CD4-positive, alpha-beta T cell treated with Interleukin-17A for 4 hours (primary cell): ENCODE measurements at places on chromosomes 2 and 18.

DNA sequence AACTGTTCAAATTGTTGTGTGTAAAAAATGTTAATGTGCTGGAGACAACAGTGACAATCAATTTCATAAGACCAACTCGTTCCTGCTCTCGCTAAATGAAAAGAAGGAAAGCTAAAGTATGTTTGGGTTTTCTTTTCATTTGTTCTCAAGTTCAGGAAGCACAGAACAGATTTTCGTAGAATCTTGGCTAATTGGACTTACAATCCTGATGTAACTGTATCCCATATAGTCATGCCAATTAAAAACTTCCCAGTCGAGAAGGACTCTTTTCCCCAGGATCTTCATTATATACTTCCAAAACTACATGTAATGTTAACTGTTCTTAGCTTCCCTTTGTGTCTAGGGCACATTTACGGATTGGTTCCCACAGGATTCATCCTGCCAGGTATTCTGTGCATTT is 135.4 kb upstream of the ITGB6 start:
- DNase-seq = no peak

GRCh38 chr2:138090330-138090729 is 126.1 kb downstream of the HNMT start:
- no peak for DNase-seq

DNA sequence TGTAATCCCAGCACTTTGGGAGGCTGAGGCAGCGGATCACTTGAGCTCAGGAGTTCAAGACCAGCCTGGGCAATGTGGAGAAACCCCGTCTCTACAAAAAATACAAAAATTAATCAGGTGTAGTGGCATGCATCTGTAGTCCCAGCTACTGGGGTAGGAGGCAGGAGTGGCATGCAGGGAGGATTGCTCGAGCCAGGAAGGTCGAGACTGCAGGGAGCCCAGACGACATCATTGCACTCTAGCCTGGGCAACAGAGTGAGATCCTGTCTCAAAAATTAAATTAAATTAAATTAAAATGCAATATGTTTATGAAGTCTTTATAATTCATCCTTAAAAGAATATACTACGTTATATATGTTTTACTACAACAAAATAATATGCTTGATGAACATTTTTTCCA is 38.1 kb downstream of the CHN1 start:
- no peak for DNase-seq

DNA sequence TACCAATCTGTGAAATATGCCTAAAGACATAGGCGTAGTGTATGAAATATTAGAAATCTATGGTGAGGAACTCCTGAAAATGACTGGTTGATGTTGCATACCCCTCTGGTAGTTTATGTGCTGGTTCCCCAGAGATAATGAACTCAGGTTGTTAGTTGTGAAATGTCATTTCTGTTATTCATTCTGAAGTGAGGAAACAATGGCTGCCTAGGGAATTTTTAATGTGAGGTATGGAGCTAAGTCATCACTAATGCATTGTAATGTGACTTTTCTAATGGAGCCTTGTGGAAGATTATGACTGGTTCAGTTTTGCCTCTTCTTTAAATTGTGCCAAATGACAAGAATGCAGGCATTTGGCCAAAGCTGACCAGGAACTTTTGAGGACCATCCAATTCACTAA is 61.6 kb upstream of the RAB27B start:
- no peak for DNase-seq

DNA sequence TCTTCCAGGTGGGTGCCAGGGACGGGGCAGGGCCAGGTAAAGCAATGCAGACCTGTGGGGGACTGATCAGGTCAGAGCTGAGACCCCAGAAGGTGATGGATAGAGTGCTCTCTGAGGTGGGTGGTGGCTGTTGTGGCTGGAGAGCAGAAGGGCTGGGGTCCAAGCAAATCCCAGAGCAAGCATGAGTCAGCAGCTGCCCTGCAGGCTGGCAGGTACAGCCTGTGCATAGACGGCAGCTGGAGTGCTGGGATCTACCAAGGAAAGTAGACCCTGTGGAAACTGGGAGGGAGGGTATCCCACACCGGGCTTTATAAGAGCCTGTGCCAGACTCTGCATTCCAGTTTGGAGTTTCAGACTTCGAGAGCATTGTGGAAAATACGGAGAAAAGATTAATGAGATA is 663 bp downstream of the TRIM54 start:
- DNase-seq = no peak

DNA sequence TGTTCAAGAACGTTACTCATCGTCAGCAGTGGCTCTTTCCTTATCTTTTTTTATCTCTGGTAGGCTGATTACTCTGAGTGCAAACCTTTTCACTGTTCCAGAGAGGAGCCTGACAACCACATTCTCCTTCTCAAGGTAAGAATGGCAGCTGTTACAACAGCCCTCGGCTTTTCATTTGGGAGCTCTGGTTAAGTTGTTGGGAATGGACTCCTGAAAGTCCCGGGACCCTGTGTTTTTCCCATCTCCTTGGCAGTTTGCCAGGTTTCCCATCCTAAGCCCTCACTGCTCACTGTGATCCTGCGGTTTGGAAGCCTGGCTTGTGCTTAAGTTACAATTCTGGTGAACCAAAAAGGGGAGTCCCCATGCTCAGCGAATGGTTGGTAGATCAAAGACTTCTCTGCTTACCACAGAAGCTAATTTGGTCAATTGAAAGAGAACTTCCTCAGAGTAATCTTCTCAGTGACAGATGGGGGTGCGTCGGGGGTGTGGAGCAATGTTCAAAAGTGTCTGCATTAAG is 122.3 kb downstream of the LYPD6B start:
- DNase-seq = no peak

GRCh38 chr18:10949655-10950054 is 199.7 kb downstream of the PIEZO2 start:
- DNase-seq = no peak

DNA sequence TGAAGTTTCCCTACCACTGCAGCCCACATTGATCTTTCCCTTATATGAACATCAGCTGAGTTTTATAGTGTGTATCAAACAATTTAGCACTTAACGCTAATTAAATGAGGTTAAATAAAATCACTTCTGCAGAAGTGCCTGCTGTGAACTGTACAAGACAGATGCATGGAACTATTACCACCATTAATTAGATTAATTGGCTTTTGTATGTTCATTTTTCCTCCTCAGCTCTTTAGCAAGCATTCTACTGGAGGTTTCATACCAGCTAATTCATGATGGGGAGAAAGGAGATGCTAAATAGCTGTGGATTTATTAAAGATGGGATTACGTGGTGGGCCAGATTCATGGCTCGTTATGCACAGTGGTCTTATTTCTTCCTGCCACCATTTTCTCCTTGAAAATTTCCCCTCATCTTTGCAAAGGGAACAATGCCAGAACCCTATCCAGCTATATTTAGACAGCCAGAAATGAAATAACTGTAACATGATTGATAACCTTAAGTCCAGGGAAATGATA is 96.7 kb downstream of the CNTNAP5 start:
- DNase-seq = no peak

DNA sequence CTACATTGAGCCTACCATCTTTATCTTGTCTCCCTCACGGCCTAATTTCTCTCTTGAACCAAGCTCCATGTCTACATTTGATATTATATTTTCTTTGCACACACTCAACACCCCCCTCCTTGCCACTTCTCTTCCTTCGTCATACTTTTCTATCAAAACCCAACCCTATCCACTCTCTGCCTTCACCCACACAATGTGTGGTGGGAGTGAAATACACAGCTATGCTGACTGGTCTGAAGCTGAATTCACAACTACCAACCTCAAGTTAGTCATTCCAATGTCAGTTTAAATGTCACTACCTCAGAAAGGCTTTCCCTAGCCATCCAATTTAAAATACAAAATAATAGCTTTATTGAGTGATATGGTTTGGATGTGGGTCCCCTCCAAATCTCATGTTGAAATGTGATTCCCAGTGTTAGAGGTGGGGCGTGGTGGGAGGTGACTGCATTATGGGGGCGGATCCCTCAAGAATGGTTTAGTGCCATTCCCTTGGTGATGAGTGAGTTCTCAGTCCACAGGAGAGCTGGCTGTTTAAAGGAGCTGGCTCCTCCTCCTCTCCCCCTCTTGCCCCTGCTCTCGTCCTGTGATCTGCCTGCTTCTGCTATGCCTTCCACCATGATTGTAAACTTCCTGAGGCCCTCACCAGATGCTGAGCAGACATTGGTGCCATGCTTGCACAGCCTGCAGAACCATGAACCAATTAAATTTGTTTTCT is 112.1 kb downstream of the DTNB start:
- DNase-seq = no peak

- no peak for DNase-seq
These were observed 23.8 kb upstream of the SLC20A1 start for GRCh38 chr2:112621790-112622527.

GRCh38 chr2:184272056-184272455 is 326.3 kb upstream of the ZNF804A start:
- no peak for DNase-seq

GRCh38 chr2:183993052-183993451 is 605.3 kb upstream of the ZNF804A start:
- no peak for DNase-seq

GRCh38 chr18:45253973-45254708 is 361.1 kb upstream of the SLC14A2 start:
- no peak for DNase-seq

DNA sequence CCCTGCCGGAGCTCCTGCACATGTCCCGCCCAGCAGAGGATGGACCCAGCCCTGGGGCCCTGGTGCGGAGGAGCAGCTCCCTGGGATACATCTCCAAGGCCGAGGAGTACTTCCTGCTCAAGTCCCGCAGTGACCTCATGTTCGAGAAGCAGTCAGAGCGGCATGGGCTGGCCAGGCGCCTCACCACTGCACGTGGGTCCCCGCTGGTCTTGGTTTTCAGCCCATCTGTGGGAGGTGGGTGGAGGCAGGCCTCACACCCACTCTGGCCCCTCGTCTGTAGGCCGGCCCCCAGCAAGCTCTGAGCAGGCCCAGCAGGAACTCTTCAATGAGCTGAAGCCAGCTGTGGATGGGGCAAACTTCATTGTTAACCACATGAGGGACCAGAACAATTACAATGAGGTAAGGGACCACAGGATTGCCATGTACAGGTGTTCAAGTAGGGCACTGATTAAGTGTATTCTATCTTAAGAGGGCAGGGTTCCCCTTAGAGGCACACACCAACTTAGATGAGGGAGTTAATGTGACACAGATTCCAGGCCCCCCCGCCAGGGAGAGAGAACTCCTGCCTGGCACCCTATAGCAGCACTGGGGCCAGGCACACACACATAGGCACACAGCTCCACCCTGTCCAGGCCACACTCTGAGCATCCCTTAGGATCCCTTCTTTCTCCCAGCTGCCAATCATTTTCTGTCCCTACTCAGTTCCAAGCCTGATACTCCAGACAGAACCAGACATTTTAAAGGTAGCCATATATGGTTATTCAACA is 5.4 kb upstream of the CHRNG start:
- no peak for DNase-seq

DNA sequence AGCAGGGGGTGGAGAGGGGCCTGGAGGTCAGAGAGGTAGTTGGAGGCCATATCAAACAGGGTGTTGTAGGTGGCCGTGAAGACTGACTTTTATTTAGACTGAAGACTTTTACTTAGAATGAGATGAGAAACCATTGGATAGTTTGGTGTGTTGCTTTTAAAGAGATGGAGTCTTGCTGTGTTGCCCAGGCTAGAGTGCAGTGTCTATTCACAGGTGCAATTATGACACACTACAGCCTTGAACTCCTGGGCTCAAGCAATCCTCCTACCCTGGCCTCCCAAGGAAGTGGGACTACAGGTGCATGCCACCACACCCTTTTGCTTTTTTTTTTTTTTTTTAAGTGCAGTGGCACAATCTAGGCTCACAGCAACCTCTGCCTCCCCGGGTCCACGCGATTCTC is 2.5 kb upstream of the LRPPRC start:
- no peak for DNase-seq
